Activated T-helper 1 cell treated with anti-CD3 and anti-CD28 coated beads, Interleukin-12 subunit alpha, Interleukin-12 subunit beta, Interleukin-2, Interleukin-4 antibody, amounts not matched to agents 30 ng/mL and 10 ng/mL and 1 ng/mL, durations not matched to agents 14 hours and 24 hours and 36 hours (primary cell): ENCODE measurements at places on chromosomes 7 and 10. TPM values are rescaled to one million over a fixed set of nuclear protein-coding genes. Genes with fewer than 3 reads are reported as not detected.

The SEMA3A gene
- 0.34 TPM in 1 of 2 replicates, not detected in the other for total RNA-seq

- no peak for DNase-seq
These were observed 118.1 kb downstream of the CTTNBP2 start for GRCh38 chr7:117755136-117755535.

DNA sequence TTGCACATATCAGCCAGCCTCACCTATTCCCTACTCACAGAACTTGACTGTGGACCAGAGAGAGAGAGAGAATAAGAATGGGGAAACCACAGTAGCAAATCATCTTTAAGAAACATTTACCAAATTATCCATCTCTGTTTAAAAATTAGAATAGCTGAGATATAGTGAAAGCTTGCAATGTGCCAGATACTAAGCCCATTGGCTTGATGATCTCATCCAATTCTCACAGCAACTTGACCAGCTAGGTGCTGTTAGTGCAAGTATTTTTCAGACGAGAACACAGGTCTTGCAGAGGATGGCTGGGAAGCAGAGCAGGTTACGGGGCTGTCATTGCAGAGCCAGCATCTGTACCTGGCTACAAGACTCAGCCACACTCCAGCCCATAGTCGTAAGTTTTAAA is 50.9 kb downstream of the KLF6 start:
- no peak for DNase-seq

DNA sequence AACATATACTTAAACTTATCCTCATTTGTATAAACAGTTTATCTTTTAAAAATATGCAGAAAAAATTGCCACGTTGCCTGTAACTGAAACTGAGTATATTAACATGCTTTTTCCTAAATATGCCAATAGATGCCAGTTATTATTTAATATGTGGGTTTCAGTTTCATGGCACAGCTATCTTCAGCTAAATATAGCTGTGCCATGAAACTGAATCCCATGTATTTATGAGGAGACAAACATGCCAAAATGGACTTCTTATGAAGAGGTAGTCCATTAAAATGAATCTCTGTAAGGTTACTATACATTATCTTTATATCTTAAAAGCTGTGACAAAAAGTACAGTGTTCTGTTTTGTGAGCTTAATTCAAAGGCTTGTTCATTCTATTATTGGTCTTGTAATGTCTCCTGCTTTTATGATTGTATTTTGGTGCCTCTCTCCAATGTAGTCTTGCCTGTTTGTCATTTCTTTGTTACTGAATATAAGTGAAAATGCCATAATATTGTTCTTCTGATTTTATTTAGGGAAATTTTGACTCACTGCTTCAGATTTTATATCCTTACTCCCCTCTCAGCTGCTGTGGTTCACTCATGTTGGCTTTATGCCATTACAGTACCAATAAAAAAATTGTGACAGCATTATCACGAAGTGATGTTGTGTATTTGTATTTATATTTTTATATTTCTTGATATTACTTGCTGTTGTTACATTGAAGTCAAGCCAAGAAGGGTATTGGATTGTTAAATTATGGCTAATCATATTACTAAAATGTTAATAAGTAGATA is 34.3 kb upstream of the CACNA2D1 start:
- DNase-seq = no peak

- no peak for DNase-seq
These were observed 716.5 kb downstream of the INHBA start for GRCh38 chr7:40986351-40986873.

DNA sequence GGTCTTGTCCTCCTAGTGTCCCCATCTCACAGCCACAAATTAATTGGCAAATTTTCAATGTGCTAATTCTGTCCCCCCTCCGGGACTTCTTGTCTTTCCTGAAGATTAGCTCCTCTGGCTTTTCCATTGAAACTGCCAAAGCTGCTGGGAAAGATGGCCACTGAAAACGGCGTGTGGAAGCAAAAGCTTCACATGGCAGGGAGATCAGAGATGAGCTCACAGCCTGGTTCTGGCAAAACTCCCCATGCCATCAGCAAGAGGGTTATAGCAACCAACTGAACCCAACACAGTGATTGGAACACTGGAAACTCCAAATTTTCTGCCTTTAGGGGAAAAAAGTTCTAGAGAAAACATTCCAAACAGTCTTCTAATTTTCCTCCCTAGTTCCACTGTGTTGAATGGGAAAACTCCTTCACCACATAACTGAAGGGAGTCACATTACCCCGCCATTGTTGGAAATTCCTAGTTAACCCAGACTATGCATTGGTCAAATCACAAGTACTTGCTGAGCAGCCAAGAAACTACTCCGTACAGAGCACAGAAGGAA is 37.0 kb downstream of the NRAP start:
- DNase-seq = no peak
